Amygdala (tissue), 56 donors: ENCODE measurements at places on chromosomes 3 and 15.

- DNase-seq, result no peak
These were observed 32.7 kb downstream of the USF3 start for GRCh38 chr3:113663761-113664160.

- DNase-seq, result no peak
These were observed 27.0 kb upstream of the SSR3 start for GRCh38 chr3:156581954-156582353.

- DNase-seq, result no peak
These were observed 212.1 kb downstream of the P3H2 start for GRCh38 chr3:189908646-189909045.

GRCh38 chr3:71753701-71754609 lies at the start of gene GPR27:
Gene GPR27, plus strand, starts transcription at chr3:71753855. Its CDS starts 195 bp downstream, at chr3:71754050.
- no peak for DNase-seq

- DNase-seq, result no peak
These were observed 4.2 kb upstream of the RFC4 start for GRCh38 chr3:186810336-186810996.

- no peak for DNase-seq
These were observed 164.7 kb upstream of the RGMA start for GRCh38 chr15:93253681-93254080.

DNA sequence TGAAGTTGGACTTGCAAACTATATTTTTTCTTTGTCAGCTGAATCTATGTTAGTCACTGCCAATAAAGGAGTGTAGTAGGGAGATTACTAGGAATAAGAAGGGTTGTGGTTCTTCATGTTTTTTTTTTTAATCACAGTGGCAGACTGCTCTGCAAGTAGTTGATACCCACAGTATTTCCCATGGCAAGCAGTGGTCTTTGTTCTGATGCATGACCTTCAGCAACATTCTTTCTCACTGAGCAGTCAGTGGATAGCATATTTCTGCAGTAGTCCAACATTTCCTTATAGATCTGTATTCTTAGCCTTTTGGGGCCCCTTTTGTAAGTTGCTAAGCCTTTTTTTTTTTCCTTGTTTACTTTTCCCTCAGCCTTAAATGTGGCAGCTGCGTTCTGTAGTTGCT lies 151.1 kb downstream of the DOCK3 start:
- DNase-seq, result no peak

DNA sequence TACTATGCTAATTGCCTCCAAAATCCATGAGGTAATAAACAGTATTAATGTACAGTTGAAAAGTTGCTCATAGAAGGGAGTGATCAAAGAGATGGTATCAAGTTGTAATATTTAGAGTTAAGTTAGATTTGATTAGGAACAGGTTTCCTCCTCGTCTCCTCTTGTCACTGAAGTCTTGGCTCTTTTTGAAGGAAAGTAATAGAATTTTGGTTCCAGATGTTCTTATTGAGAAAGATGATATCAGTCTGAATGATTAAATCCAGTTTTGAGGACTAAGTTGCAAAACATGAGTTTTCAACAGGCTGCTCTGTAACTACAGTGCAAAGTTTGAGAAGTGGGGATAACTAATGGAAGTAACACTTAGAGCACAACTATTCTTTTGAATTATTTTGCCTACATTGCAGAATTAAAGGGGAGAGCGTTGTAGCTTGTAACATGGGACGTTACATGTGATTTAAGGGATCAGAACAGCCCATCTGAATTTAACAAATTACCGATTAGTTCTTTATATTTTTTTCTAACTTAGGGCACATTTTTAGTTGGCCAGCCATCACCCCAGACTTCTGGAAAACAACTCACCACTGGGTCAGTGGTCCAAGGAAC lies 48.3 kb downstream of the MAP6D1 start:
- DNase-seq, result no peak

GRCh38 chr15:42118650-42119445 lies 24.5 kb upstream of the PLA2G4D start:
- DNase-seq, result no peak

DNA sequence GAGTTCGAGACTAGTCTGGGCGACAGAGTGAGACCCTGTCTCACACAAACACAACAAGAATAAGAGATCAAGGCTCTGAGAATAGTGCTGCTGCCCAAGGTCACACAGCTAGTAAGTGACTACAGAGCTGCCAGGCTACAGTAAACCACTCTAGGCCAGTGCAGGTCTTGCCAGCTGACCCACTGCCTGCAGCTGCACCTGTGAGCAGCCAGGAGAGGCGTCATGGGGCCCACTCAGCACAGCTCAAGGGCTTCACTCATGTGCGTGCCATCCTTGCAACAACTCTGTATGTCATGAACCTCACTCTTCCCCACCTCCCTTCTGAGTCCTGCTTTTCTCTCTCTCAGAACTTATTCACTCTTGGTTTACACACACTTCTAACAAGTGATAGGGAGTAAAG lies 176.7 kb downstream of the SMAD6 start:
- DNase-seq, result no peak

DNA sequence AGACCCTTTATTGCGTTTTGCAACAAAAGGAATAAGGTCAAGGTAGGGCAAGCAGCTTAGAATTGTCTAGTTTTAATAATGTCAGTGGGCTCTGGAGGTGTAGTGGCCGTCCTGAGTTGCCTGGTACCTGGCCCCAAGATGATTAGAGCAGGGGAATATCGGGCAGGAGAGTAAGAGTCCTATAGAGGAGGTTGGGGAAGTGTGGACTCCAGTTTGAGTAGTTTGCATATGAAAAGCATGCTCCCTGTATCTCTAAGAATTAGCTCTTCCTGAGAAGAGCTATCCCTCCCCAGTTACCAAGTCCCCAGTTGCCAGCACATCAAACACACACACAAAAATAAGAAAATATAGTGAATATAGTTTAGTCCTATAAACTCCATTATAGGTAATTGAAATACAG lies 49.2 kb upstream of the ST3GAL6 start:
- no peak for DNase-seq

- no peak for DNase-seq
These were observed 15.5 kb upstream of the ZBED2 start for GRCh38 chr3:111610612-111611054.

DNA sequence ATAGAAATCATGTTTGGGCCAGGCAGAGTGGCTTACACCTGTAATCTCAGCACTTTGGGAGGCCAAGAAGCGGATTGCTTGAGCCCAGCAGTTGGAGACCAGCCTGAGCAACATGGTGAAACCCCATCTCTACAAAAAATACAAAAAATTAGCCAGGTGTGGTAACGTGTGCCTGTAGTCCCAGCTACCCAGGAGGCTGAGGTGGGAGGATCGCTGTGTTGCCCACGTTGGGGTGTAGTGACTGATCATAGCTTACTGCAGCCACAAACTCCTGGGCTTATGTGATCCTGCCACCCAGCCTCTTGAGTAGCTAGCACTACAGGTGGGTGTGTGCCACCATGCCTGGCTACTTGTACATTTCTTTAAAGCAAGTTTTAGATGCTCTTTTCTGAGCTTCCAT lies 114.3 kb downstream of the WDR76 start:
- no peak for DNase-seq

GRCh38 chr15:52656412-52656811 lies 22.8 kb downstream of the ATOSA start:
- DNase-seq, result no peak

GRCh38 chr15:86267892-86268291 lies 188.2 kb downstream of the AGBL1 start:
- no peak for DNase-seq

GRCh38 chr3:72069543-72069942 lies 284.6 kb upstream of the PROK2 start:
- no peak for DNase-seq

DNA sequence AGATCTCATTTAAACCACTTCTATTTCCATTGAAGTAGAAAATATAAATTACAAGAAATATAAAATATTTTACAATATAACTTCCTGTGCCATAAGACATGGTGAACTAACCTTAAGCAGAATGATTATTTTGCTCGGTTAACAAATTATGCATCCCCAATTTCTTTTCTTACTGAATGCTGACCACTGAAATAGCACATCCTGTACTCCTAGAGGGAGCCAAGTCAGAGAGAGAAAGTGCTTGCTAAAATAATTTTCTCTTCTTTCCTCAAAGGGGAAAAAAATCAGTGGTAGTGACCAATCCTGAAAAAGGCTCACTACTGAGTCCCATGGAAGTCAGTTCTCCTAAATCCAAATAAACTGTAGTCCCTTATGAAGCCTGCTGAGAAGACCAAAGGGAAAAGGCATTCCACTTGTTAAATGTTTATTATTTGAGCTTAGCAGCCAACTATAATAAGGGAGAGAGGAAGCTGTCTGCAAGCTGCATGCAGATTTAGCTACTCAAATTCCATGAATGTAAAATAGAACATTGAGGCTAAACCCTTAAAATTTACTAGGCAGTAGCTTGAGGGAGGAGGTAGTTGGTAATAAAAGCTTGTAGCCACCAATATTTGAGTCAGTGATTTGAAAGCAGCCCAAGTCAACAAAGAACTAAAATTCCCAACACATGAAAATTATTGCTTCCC lies 33.1 kb downstream of the CEP152 start:
- no peak for DNase-seq

GRCh38 chr15:28022181-28022580 lies 76.9 kb downstream of the OCA2 start:
- no peak for DNase-seq

- no peak for DNase-seq
These were observed 140.5 kb downstream of the DNAJB8 start for GRCh38 chr3:128326051-128326823.

DNA sequence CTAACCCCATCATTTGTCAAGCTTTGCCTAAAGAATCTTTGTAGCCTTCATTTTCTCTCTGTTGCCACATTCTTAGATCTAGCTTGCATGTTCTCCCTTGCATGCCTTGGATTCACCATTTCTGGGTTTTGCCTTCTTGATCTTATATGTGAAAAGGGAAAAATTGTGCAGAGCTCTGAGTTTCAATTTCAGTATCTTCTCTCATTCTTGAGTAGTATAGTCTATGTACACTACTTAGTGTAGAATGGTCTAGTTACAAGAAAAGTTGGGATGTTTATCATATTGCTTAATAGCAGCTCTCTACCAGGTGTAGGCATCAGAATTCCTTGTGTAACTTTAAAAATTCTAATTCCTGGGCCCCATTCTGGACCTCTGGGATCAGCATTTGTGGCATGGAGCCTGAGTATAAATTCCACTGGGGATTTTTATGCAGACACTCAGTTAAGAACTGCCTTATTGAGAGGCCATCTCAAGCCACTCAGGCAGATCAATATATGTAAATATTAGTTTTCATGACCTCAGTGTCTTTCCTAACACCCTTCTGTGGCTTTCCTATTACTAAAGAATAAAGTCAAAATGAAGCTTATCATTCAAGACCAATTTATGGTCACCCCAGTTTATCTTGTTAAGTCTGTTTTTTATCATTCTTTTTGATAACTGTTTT lies 23.4 kb downstream of the GTF2E1 start:
- no peak for DNase-seq
